ENCODE measurements at places on chromosomes 12 and 14.

GRCh38 chr12:120125029-120125428 lies 8.5 kb upstream of the RAB35 start:
- no peak for DNase-seq

DNA sequence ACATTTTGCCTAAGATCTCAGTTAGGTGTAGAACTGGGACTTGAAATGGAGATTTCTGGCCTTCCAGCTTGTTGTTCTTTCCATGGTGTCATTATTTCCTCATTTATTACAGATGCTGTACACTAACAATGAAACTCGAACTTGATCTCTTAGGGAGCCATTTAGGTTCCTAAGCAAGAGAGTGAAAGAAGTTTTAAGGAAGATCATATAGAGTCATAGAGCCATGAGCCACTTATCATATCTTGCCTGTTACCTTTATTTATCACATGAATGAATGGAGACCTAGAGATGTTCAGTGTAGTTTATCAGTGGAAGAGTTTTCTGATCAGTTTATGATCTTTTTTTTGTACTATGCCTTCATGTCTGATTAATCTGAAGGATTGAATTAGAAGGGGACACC lies 9.9 kb downstream of the HELB start:
- no peak for DNase-seq

DNA sequence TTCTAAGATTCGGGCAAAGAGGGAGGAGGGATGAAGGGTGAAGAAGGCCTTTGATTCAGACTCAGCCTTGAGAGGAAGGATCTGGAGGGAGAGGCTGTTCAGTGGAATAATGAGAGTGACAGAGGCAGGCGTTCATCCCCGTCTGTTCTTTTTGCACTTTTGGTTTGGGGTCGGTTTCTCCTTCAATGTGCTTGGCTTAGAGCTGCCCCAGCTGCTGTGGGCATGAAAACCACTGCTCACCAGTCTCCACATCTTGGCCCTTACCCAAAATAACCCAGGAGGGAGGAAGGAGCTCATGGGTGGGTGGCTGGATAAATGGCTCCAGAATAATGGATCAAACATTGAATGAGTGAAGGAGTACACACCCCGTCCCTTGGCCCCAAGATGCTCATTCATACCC lies 261.7 kb upstream of the FKBP4 start:
- DNase-seq, result no peak

DNA sequence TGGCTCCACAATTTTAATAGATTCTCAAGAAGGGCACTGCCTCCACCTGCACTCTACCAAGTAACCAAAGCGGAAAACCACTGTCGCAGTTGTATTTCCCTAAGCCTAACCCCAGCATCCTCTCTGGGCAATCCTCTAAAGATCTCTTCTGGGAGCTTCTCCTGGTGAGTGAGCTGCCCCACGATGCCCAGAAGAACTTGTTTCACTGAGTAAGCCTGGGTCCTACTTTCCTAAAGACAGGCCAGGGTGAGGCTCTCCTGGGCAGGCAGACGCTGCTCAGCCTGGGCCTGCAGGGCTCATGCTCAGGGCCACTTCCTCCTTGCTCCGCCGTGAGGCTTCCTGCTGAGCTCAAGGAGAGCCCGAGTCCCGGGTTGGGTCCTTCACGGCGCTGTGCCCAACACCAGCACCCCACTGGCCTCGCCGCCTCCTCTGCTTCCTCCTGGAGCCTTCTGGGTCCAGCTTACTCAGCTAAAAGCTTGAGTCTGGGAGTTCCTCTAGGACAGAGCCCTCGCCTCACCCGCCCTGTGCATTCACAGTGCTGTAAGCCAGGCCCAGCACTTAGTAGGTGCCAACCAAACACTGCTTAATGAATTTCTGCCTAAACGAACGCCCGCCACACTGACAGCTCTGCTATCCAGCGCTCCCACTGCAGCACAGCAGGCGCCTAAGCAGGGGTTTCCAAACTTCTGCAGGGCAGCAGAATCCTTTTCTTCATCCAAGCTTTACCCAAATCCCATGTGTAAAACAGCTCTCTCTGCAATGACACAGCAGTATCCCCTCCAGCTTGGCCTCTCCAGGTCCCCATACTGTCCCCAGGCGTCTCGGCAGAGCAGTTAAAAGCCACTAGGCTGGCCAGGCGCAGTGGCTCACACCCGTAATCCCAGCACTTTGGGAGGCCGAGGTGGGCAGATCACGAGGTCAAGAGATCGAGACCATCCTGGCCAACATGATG lies 5.7 kb downstream of the RAB35 start:
- DNase-seq, result no peak

GRCh38 chr12:78566456-78566855 lies 298.1 kb upstream of the SYT1 start:
- no peak for DNase-seq

- DNase-seq, result no peak
These were observed 50.7 kb upstream of the C12orf71 start for GRCh38 chr12:27133022-27133590.

- no peak for DNase-seq
These were observed 60.6 kb downstream of the SPRING1 start for GRCh38 chr12:116677202-116677661.

- no peak for DNase-seq
These were observed 2.4 kb upstream of the KRT7 start for GRCh38 chr12:52230364-52231281.

Measured in stimulated activated CD4-positive, alpha-beta T cell treated with anti-CD3 and anti-CD28 coated beads, Interleukin-1b, Interleukin-23, amount 100 ng/mL, for 24 hours (primary cell).